Left kidney (tissue), 8 donors: ENCODE measurements at places on chromosomes 4 and X. TPM values are rescaled to one million over a fixed set of nuclear protein-coding genes. Genes with fewer than 3 reads are reported as not detected.

DNA sequence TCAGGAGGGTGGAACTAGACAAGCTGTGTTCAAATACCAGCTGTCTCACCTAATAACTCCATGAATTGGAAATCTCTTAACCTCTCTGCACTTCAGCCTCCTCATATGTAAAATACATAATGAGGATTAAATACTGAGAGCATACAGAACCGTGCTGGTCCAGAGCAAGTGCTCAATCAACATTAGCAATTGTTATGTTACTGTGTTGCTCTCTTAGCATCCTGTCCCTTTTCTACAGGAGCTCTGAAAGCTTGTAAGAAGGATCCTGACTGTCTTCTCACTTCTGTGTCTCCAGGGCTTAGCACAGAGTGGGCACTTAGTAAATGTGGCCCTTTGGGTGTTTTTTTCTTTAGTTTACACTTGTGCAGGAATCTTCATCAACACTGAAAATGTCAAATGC is 1456.1 kb upstream of the IGFBP7 start:
- DNase-seq, result no peak

GRCh38 chr4:124454772-124455270 is 257.7 kb downstream of the ANKRD50 start:
- no peak for DNase-seq

GRCh38 chrX:112759512-112759911 is 79.8 kb upstream of the LHFPL1 start:
- no peak for DNase-seq

DNA sequence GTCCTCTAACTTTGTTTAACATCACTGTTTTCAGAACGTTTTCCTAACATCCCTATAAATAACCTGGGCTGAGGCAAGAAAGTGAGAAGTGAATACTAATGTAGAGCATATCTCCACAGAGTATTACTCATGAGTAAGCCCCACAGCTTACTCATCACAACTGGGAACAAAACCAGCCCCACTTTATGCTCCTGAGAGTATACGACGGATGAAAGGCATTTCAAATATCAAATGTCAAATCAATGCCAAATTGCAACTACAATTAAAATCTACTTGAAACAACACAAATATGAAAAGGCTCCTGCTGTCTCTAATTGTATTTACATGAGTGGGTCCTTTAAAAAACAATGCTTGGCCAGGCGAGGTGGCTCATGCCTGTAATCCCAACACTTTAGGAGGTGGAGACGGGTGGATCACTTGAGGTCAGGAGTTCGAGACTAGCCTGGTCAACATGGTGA is 41.2 kb downstream of the SH3RF1 start:
- DNase-seq, result no peak

DNA sequence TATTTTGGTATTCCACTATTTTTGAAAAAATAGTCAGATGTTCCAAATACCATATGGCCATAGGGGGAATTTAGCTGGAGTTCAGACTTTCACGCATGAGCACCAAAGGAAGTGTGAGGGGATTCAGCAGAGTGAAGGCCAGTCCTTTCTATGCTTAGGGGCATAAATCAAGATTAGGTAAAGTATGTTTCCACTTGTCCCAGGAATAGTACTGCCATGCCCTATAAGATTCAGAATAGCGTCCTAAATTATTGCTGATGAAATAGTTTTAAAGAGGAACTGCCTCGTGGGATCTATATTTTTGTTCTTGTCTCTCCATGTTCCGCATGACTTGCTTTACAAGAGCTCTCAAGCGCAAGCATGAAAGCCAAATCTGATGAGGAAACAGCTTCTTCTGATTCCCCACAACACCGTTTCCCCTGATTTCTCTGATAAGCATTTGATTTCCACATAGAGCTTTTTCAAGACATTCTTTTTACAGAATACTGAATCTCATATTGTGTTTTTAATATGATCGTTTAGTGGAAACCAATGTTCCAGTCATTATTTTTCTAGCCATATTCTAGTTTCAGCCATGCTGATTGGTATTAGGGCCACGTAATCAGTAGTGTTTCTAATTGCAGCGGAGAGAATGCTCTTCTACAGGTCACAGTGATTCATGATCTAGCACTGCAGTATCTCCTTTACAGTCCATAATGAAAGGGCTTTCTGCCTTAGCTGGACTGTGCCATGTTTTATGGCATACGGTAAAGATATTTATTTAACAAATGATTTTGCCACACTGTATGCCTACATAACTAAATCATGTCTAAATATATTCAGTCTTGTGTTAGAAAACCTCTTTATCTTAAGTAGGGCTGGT is 492.3 kb downstream of the CENPC start:
- no peak for DNase-seq

DNA sequence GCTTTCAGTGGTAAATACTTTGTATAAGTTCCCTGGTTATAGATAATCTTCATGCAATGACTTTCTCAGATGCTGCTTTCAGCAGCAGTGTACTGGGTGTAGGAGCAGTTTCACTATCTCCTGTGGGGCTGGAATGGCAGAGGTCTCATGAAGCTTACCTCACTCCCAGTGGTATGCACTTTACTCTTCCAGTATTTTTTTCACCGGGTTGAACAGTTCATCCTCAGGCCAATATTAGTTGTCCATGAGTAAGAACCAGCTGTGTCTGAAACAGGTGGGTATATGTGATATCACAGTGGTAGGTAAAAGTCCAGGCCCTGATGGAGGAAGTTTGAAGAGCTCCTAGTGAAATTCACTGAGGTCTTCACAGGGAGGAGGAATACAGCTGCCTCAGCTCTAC is 351.5 kb upstream of the EMCN start:
- DNase-seq, result no peak

DNA sequence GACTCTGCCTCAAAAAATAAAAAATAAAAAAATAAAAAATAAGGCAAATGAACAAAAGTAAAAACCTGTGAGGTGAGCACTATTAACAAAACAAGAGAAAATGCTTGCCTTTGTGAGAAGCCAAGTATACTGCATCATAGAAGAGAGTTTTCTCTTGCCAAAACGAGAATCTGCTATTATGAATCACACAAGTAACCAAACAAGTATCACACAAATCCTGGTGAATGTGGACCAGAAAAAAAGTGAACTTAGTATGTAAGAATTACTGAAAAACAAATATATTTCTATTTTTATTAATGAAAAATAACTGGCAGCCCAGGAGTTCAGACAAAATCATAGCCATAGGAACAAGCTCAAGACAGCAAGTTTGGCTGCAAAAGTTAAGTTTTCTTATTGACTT is 193.5 kb downstream of the PDGFC start:
- no peak for DNase-seq

- DNase-seq, result no peak
Observed at GRCh38 chr4:129378364-129378763, 282.4 kb downstream of the C4orf33 start.

DNA sequence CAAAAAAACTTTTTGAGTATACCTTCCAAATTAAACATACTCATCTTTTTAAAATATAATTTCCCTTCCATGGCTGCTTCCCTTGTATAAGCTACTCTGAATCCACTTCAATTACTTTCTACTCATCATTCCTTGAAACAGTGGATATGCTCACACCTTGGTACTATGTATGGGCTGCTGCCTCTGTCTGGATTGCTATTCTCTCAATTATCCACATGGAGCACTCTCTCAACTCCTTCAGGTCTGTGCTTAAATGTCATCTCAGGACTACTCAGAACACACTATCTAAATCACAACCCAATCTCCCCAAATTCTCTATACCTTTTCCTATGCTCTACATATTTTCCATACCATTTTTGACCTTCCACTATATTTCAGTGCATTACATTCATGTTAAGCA is 898.9 kb upstream of the EPHA5 start:
- no peak for DNase-seq

RNF175 gene
- polyA plus RNA-seq, result 7.3 TPM

SHISA3 gene
- 97.9 TPM for polyA plus RNA-seq

P2RY10 gene
- polyA plus RNA-seq, result 0.15 TPM

MAEA gene
- 62.7 TPM for polyA plus RNA-seq

PPP1R2C gene
- polyA plus RNA-seq, result not detected

LDOC1 gene
- 69.7 TPM for polyA plus RNA-seq
